ENCODE measurements at places on chromosomes 11 and 22.

GRCh38 chr22:48488149-48488551, 1339.5 kb downstream of the BRD1 start:
- DNase-seq, result no peak

- DNase-seq, result no peak
Observed at GRCh38 chr11:33531743-33532181, 168.9 kb downstream of the C11orf91 start.

DNA sequence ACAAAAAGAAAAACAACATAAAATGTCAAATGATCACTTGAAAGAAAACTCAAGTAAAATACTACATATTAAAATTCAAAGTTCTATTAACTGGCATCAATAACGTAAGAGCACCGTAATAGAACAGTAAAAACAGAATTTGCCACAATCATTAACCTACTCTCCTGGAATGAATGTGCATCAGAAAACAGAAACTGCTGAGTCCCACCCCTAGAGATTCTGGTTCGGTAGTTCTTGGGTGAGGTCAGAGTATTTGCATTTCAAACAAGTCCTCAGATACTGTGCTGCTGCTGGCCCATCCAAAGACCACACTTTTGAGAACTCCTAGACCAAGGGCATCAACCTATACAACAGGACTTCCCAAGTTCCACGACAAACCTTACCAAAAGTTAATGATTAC, 23.5 kb downstream of the PITPNB start:
- no peak for DNase-seq

GRCh38 chr11:69319255-69320106, 25.5 kb downstream of the MYEOV start:
- no peak for DNase-seq

- no peak for DNase-seq
Observed at GRCh38 chr11:114272311-114272710, 23.9 kb upstream of the NNMT start.

GRCh38 chr11:84420271-84420670, 1134.1 kb upstream of the CCDC90B start:
- DNase-seq, result no peak

DNA sequence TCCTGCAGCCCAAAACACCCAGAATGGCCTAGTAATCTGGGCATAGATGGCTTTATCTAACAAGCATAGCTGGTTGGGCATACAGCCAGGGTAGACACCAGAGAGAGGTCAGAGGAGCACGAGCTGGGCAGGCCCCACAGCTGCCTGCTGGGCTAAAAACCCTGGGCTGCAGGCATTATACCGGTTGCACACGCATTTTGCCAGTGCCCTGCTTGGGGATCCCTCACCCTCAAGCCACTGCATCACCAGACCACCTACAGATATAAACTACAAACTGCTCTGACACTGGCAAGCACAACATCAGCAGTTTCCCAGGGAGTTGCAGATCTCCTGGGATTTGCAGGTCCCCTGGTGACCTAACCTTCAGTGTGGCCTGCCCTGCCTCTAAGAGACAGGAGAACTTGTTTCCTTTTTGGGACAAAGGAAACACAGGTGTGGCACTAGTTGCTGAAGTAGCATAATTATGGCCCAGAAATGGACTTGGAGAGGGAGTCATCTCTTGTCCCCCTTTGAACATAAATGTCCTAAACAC, 79.1 kb upstream of the SC5D start:
- DNase-seq, result no peak

DNA sequence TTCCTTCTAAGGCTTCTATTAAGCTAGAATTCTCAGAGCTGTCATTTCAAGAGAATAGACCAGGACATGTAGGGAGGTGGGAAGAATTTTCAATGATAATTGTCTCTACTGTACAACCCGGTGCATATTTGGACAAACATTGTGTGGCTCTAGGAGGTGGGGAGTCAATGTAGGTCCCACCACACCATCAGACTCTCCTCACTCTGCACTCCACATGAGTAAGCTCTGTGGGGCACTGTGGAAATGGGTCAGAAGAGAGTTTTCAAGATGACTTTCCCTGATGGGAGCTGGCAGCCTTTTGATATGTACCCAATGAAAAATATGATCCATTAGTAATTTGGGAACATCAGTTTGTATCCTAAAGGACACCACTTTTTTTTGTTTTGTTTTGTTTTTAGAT, 33.2 kb downstream of the OR2AG2 start:
- DNase-seq, result no peak

DNA sequence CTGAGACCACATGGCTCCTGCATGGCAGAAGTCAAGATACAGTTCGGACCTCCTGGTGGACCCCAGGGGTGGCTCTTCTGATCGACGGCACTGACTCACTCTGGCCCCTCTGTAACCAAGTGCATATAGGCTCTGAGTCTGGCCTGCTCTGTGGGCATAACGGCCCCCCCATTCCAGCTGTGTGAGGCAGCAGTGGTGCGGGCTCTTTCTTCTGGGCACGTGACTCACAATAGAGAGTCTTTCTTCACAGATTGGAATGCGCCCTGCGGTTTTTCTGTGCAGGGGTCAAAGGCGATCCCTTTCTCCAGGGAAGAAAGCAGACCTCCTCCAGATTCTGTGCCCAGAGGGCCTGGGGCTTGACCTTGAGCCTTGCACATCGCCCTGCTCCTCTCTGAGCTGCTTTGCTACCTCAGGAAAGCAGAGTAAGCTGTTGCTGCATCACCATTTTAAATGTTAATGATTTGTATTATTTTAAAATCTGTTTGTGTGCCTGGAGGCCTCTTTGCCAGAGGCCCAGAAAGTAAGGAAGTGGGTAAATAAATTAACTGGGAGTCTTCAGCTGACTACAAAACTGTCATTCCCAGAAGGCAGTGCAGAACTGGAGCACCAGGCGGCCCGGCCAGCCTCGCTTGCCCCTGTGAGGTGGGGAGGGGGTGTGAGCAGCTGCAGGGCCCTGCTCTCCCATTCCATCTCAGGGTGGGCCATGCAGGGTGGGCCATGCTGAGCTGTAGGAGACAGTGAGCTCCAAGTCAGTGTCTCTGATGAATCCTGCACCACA, 199.0 kb downstream of the GRIK4 start:
- peak; percentile 59 for DNase-seq

DNA sequence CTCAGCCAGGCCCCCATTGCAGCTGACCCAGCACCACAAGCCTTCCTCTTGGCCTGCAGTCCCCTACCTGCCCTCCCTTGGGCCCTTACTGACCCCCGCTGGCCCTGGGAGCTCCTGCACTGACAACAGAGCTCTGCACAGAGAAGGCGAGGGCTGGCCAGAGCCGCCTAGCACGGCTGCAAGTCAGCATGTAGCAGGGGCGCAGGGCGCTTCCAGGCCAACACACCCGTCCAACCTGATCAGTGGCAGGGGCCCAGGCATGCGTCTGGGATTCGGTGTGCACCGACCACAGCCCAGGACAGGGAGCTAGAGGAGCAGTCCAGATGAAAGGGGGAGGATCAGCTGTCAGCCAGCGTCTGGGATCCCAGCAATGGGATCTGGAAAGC, 7.6 kb downstream of the WNT7B start:
- DNase-seq, result no peak

GRCh38 chr11:134677397-134677822, 265.4 kb upstream of the B3GAT1 start:
- no peak for DNase-seq

DNA sequence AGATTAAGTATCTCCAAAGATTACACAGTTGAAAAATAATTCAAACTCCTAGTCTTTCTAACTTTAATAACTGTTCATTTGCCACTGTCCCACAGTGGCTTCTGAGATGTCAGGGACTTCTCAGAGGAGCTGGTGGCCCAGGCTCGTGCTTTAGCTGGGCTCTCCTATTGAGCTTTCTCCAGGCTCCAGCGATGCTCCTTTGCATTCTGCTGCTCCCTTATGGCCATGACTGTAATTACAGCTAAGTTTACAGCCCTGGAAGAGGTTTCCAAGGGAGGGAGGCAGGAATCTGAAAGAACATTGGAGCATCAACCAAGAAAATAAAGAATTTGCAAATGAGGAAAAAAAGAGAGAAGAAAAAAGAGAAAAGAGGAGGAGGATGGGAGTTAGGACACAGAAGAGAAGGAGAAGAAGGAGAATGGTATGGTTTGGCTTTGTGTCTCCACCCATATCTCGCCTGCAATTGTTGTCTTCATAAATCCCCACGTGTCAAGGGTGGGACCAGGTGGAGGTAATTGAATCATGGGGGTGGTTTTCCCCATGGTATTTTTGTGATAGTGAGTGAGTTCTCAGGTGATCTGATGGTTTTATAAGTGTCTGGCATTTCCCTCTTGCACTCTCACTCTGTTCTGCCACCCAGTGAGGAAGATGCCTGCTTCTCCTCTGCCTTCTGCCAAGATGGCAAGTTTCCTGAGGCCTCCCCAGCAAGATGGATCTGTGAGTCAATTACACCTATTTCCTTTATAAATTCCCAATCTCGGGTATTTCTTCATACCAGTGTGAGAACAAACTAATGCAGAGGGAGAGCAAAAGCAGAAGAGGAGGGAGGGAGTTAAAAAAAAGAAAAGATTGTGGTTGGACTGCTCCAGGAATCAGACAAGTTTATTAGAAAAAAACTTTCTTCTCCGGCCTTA, 857.0 kb downstream of the KCNA4 start:
- DNase-seq, result no peak

- DNase-seq, result no peak
Observed at GRCh38 chr11:25702417-25702816, 629.5 kb upstream of the ANO3 start.

Measured in left lung (tissue), 14 donors.